Osteocyte (in vitro differentiated cells): ENCODE measurements at places on chromosomes 1 and 21. TPM values are rescaled to one million over a fixed set of nuclear protein-coding genes. Genes with fewer than 3 reads are reported as not detected.

GDAP2 gene
- 21.5 and 22.9 TPM in 2 replicates for total RNA-seq

LCE1C gene
- total RNA-seq: not detected in 2 replicates

DNAH14 gene
- total RNA-seq: 14.3 and 15.4 TPM in 2 replicates

RXFP4 gene
- not detected in 2 replicates for total RNA-seq

SPRR1B gene
- total RNA-seq: not detected in 2 replicates

AUNIP gene
- 1.3 and 1.9 TPM in 2 replicates for total RNA-seq

GBP5 gene
- total RNA-seq: not detected in 2 replicates

NBPF3 gene
- total RNA-seq: 30.4 and 31.0 TPM in 2 replicates
